Hematopoietic multipotent progenitor cell treated with erythropoietin and hydrocortisone succinate and interleukin-3 and kit ligand, for 6 days (in vitro differentiated cells): ENCODE measurements at places on chromosomes 2 and 18.

DNA sequence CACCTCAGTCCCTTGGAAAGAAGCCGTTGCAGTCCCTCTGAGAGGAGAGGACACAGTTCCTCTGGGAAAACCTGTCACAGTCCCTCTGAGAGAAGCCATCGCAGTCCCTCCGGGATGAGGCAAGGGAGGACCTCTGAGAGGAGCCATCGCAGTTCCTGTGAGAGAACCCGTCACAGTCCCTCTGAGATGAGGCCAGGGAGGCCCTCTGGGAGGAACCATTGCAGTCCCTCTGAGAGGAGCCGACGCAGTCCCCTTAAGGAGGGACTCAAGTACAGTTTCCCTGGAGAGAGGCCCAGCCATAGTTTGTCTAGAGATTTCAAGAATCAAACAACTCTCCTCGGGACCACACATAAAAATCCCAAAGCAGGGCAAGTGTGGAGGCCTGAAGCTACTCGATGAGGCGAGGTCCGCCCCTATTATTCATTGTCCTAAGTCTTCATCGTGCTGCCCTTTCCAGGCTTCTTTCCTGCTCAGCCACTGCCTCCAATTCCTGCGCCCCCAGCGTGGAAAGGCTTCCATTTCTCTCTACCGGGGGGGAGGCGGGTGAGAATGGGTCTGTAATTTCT lies 630 bp upstream of the ZNF512 start:
- DNase-seq, result peak; percentile 16

GRCh38 chr18:55650363-55650870 lies 62.4 kb upstream of the TCF4 start:
- no peak for DNase-seq

- DNase-seq, result no peak
Measured at GRCh38 chr2:224780106-224780505, 63.9 kb upstream of the CCDC195 start.

DNA sequence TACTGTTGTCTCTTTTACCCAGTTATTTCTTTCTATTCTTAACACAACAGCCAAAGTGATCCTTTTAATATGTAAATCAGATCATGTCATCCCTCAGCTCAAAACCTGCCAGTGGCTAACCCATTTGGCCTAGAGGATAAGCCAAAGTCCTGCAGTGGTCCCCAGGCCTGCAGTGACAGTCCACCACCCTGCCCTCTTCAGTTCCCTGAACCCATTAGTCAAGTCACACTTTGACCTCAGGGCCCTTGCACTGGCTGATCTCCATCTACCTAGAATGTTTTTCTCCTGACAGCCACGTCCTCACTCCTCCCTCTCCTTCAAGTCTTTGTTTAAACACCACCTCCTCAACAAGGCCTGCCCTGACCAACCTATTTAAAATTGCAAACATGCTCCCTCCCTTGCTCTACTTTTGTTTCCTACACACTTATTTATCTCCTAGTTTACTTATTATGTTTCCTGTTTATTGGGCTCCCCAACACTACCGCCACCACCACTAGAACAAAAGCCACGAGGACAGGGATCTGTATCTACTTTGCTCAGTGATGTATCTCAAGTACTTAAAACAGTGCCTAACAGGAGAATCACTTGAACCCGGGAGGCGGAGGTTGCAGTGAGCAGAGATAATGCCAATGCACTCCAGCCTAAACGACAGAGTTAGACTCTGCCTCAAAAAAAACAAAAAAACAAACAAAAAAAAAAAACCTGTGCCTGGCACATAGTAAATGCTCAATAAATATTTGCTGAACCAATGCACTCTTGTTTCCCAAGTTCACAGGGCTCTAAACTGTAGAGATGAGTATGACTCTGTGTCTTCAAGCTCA lies 9.3 kb downstream of the MREG start:
- peak; percentile 67 for DNase-seq

DNA sequence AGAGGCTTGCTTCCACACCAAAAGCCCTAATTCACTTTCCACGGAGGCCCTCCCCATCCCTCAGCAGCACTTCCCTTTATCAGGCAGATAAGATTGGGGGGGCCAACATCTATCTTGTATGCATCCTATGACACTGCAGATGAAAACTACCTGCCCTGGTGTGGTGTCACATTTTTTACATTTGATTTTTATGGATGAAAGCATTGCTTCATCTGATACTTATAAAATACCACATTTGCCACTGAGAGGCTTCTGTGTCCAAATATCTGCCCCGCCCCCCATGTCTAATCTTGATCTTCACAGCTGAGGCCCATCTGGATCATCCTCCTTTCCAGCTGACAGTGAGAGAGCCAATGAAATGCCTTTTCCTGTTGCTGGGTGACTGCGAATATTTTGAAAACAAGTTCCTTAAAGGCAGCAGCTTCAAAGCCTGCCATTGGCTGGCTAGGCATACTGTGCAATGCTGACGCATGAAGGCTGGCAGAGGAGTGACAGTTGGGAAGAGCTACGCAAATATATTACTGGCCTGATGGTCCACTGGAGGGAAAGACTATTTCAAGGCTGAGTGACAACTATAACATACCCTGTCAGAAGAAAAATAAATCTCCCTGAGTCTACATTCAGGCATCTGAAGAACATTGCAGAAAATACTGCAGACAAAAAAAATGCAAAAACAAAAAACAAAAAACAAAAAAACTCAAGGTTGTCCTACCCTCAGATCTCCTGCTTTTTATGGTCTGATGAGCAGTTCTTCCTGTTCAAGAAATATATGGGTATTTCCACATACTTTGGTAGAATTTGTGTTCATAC lies 318.7 kb downstream of the PDE11A start:
- peak; percentile 67 for DNase-seq

DNA sequence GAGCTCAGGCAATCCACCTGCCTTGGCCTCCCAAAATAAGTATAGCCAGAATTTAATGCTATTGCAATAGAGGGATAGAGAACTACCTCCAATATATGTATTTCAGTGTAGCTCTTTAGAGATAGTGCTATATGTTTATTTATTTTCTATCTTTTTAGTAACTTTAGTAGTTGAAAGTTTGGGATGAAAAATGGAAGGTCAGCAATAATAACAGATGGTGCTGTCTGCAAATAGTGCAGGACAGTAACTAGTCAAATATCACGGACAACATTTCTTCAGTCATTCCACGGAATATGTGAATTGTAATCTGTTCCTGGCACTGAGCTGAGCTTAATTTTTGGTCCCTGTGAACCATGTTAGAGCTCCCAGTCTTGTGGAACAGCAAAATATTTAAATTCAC lies 43.2 kb upstream of the GULP1 start:
- DNase-seq, result no peak

GRCh38 chr2:162053808-162054155 lies 20.2 kb downstream of the DPP4 start:
- no peak for DNase-seq

DNA sequence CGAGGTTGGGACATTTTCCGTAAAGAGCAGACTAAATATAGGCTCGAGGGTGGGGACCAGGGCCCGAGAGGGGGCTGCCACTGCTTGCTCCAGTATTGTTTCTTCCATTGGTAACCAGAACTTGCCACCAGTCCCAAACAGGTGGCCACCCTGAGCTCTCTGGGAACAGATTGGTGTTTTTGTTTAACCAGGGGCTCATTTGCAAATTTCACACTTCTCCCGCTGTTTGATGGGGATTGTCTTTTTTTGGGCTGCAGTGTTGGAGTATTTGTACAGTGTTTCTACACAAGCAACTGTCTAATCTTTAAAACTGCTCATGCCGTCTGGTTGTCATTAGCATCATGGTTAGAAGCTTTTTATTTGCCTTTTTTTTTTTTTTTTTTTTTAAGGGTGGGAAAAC lies 8.5 kb downstream of the AGAP1 start:
- no peak for DNase-seq

GRCh38 chr18:28684746-28685355 lies 507.9 kb upstream of the CDH2 start:
- no peak for DNase-seq

- DNase-seq, result no peak
Measured at GRCh38 chr2:180523621-180524340, 456.6 kb upstream of the UBE2E3 start.

DNA sequence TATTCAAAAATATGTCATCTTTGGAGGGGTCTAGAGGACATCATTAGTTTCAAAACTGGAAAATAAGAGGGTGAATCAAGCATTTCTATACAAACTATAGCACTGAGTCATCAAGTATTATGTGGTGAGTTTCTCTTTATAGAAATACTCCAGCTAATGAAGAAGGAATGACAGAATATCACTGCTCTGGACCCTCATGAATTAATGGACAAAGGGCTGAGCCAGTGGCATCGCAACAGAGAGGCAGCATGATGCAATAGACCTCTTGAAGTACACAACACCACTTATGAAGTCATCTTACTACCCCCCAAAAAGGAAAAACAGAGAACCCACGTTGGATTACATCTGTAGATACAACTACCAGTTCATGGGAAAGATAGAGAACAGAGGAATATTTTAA lies 27.4 kb upstream of the EIF2AK3 start:
- DNase-seq, result no peak

GRCh38 chr2:175815537-175815936 lies 186.5 kb downstream of the LNPK start:
- DNase-seq, result no peak

DNA sequence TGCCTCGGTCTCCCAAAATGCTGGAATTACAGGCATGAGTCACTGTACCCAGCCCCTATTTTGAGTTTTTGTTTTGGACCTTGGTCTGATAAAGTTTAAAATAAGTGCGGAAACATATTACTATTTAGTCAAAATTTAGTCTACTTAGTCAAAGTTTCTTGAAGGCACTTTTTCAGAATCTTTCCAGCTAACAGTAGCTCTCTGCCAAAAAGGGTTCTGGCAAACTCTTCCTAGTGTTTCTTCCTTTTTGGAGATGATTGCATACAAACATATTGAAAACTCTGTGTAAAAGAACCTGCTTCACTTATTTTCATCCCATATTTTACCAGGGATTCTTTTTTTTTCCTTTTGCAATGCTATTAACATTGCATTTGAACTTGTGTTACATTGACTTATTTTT lies 28.8 kb downstream of the GMCL1 start:
- no peak for DNase-seq

DNA sequence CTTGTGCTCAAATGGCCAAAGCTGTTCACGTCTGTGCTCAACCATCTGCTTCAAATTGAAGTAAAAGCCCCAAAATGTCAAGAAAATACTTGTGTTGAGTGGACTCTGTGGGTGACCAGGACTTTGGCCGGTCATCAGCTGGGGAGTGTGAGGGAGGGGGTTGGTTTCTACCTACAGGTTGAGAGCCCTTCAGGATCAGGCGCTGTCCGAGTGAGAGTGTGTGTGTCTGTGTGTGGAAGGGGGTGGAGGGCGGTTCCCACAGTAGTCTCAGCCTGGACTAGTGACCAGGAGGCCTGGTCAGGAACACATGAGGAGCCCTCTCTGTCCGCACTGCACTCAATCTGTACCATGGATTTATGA lies 34.2 kb downstream of the ATOH8 start:
- no peak for DNase-seq

DNA sequence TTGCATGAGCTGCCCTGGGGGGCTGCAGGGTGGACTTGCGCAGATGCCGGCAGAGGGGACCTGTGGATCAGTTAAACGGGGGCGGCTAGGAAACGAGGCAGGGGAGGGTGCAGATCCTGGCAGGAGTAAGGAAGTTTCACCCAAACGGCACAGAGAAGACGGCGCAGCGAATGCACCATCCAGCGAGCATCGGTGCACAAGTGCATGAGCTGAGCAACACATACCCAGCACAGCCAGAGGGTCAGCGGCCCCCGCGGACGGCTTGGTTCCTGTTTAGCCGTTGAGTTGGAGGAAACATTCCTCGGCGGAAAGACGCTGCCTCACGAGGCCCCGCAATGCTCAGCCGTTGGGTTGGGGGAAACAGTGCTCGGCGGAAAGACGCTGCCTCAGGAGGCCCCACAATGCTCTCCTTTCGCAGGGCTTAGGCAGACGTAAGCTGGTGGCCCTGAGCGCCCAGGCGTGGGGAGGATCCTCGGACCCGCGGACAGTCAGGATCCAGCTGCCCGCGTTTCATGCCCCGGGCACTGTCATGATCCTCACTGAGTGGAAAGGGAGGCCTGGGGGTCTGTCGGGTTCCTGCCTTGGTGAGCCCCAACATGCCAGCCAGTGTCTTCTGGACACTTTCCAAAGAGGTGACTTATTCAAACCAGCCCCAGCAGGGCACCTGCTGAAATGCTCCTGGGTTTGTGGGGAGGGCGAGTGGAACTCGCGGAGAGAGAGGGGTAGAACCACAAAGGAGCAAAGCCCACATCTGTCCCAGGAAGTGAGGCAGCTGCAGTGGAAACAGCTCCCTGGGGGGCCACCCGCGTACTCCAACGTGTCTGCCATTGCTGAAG lies 86.3 kb downstream of the NDUFA10 start:
- DNase-seq, result no peak

GRCh38 chr2:190683802-190684201 lies 34.9 kb downstream of the NAB1 start:
- DNase-seq, result no peak

DNA sequence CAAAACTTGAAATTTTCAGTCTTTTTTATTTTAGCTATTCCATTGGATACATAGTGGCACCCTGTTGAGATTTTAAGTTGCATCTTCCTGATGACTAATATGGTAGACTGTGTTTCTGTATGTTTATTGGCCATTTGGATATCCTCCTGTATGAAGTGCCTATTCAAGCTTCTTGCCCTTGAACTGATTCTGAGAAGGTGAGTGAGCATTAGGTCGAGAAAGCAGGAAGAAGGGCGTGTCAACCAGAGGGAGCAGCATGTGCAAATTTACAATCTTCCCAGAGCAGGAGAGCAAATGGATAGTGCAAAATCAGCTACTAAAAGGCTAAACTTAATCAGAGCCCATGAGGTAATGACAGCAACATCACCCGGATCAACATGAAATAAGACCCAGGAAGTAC lies 8.6 kb downstream of the INPP1 start:
- no peak for DNase-seq

- DNase-seq, result no peak
Measured at GRCh38 chr2:203567691-203568090, 32.6 kb upstream of the RAPH1 start.

GRCh38 chr2:241739651-241740050 lies 5.2 kb downstream of the D2HGDH start:
- no peak for DNase-seq

DNA sequence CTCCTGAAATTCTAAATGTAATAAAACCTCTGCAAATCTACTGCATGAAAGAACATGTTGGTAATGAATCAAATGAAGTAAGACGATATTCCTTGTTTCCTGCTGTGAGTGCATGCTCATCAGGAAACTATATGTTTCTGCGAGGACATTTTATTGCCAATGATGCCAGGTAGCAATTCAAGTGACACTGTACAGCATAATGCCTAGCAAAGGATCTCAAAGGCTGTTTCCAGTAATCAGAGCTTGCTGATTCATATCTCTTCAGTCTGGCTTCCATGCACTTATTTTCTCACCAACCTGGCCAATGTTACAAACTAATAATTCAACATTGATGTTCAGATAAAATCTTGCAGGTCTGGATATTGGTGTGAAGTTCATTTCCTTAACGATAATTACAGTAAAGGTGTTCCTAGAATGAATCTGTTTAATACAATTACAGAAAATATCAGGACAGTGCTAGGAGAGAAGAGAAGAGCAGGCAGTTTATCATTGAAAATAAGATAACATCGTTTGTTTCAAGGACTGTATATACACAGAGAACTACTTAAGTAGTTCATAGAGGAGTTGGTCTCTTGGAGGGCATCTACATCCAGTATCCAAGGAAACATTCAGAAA lies 568.5 kb upstream of the SOX11 start:
- no peak for DNase-seq
